ENCODE measurements at places on chromosomes 1 and 21. TPM values are rescaled to one million over a fixed set of nuclear protein-coding genes. Genes with fewer than 3 reads are reported as not detected.
A peak's percentile ranks its signal among the peaks of the same experiment; 100 is the strongest.

GRCh38 chr1:206039046-206039973 is 13.7 kb upstream of the RHEX start:
- DNase-seq, result no peak

GRCh38 chr1:32960342-32960741 is 4.3 kb downstream of the RNF19B start:
- DNase-seq, result no peak

- peak; percentile 92 for DNase-seq
Observed at GRCh38 chr1:206513312-206514111, 6.2 kb downstream of the RASSF5 start.

DNA sequence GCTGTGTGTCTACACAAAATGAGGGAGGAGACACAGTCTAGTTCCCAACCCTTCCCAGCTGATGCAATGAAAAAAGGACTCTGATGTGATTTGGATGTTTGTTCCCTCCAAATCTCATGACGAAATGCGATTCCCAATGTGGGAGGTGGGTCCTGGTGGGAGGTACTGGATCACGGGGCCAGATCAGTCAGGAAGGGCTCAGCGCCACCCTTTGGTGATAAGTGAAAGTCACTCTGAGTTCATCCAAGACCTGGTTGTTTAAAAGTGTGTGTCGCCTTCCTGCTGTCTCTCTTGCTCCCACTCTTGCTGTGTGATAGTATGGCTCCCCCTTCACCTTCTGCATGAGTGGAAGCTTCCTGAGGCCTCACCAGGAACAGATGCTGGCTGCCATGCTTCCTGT is 63.2 kb downstream of the GNG4 start:
- DNase-seq, result no peak

GRCh38 chr1:11661103-11661502 is 2.9 kb upstream of the FBXO6 start:
- no peak for DNase-seq

DNA sequence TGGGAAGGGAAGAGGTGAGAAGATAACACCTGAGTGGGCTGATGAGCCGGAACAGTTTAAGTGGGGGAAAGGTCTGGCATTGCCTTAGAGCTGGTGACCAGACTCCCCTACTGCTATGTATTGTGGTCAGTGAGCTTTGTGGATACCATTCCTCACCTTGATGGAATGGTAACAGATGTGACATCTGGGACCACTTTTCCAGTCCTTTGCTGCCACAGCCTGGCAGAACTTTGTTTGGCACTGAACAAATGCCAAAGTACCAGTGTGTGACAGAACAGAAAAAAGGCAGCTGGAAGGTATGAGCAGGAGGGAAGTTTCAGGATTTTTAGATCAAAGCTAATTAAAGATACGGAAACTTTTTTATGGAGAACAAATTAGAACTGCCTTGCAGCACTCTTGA is 6.2 kb downstream of the MED8 start:
- no peak for DNase-seq

GRCh38 chr1:212691561-212692071 is 8.0 kb downstream of the BATF3 start:
- no peak for DNase-seq

- no peak for DNase-seq
Observed at GRCh38 chr21:31675960-31676359, 16.5 kb downstream of the SOD1 start.

GRCh38 chr21:40254540-40255465 is 387.6 kb downstream of the PCP4 start:
- no peak for DNase-seq

GRCh38 chr1:189500778-189501177 is 976.9 kb downstream of the BRINP3 start:
- no peak for DNase-seq

GRCh38 chr1:211237579-211237978 is 21.6 kb upstream of the RCOR3 start:
- DNase-seq, result no peak

DNA sequence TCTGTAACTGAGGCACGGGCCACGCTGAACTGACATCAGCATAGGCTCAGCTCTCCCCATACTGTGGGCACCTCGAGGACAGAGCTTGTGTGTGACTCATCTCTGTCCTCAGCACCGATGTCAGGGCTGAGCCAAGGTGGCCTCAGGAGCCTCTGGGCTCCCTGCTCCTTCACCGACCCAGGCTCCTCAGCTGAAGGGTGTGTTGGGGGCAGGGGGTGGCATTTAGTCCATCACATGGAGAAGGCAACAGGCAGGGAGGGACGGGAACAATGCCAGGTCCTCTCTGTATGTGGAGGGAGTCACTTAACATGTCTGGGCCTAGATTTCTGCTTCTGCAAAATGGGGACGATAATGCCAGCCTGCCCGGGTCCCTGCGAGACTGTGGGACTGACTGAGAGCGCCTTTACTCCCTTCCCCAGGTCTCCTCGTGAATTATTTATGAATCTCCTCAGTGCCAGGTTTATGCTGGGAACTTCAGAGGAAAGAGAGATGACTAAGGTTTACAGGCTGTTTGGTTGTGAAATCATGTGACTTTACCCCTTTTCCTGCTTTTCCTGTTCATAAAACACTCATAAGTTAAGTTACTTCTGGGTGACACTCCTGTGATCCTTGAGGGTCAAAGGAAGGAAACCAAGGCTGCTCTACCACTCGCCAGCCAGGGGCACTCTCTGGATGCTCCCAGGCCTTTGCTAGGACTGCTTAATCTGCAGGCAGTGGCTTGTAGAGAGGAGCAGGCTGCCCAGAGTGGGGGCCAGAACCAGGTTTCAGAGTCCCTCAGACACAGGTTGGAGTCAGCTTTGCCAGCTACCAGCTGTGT is 16.2 kb downstream of the TTC39A start:
- DNase-seq, result no peak

DNA sequence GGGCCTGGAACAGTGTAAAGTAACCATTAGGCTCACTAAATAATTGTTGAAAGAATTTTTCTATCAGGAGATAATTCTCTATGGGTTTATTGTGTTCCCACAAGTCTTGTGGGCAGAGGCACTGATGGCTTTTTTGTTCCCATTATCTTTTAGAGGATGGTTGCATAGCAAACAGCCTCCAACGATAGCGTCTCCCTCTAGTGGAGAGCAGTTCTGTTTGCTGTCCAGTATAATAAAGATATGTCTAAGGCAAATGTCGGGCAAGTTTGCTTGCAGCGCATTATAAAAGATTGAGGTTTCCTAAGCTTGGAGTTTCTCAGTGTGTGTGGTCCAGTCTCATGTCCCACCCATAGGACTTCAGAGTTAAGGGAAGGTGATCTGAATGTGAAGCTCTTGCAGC is 1.3 kb upstream of the SLC6A17 start:
- DNase-seq, result no peak

GRCh38 chr1:62210960-62211359 is 16.3 kb downstream of the L1TD1 start:
- no peak for DNase-seq

- no peak for DNase-seq
Observed at GRCh38 chr1:229411434-229412055, 22.3 kb downstream of the ACTA1 start.

GRCh38 chr1:173504268-173504667 is 27.1 kb downstream of the PRDX6 start:
- no peak for DNase-seq

GRCh38 chr1:207058252-207058651 is 5.2 kb downstream of the PFKFB2 start:
- no peak for DNase-seq

DNA sequence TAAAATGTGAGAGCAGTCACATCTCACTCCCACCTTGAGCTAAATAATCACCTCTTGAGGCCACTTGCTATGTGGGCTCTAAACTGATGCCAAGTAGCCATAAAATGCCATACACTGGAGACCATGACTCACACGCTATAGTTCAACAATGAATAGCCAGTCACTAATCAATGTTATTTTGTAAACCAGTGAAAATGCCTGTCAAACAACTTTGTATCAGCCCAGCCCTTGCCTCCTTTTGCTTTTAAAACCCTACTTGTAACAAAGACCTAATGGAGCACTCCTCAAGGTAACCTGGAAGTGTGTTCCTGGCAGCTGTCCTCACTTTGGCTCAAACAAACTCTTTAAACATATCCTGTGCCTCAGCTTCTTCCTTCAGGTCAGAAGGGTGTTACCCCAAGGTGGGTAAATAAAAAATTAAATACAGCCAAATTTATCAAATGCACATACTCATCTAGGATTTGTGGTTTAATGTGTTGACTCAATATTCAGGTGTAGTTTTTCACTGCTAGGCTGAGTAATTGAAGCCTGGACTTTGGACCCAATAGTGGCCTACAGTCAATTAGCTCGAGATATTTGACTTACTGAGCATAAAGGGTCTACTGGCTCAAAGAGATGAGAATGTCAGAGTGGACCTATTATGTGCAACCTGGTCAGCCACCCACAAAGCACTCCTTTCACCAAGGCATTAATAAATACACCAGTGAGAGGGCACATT is 154.3 kb downstream of the COQ8A start:
- DNase-seq, result no peak

DNA sequence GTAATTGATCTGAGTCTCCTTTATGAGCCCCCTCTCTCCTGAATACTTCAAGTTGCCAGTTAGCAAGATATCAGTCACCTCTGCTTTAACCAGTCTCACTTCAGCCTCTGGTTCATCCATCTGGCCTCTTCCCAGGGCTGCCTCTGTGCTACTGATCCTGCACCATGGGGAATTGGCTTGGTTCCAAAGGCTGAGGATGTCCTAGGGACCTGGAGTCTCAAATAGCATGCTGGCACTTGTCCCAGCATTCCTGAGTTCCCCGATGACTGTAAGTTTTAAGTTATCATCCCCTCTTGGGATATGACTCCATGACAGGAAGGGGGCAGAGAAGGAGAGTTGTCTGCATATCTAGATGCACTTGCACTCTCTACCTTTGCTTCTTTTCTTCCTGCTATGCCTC is 252.0 kb downstream of the PTBP2 start:
- no peak for DNase-seq

DNA sequence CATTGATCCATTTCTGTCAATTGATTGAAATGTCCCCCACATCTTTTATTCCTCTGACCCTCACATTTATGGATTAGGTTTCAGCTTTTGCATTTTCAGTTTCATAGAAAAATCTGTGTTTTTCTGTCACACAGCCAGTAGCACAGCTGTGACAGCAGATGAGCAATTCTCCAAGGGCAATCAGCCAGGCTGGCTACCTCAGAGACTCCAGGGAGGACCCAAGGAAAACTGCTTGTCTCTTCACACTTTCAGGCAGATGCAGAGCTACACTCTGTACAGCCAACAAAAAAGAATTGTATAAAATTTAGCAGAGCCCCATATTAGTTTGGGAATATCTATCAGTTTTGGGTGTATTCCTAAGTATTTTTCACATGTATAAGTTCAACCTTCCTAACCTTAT is 257.2 kb downstream of the LRRC7 start:
- no peak for DNase-seq

- DNase-seq, result no peak
Observed at GRCh38 chr1:230308039-230308438, 118.1 kb downstream of the PGBD5 start.

- no peak for DNase-seq
Observed at GRCh38 chr1:6285336-6285735, 24.4 kb upstream of the GPR153 start.

GRCh38 chr1:109993885-109994284 is 9.3 kb downstream of the AHCYL1 start:
- no peak for DNase-seq

- no peak for DNase-seq
Observed at GRCh38 chr1:240031414-240031813, 60.3 kb upstream of the FMN2 start.

- DNase-seq, result no peak
Observed at GRCh38 chr1:3584915-3585314, 26.4 kb downstream of the MEGF6 start.

DNA sequence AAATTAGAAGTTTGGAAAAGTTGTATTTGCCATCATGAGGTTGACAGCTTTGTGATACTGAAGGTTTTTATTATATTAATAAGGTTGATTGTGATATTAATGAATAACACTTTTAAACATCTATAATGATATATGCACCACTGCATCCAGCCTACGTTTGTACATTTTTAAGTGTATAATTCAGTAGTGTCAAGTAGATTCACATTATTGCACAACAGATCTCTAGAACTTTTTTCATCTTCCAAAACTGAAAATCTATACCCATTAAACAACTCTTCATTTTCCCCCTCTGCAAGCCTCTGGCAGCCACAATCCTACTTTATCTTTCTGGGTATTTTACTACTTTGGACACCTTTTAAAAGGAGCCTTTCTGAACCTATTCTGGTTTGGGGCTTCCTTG is 37.2 kb upstream of the ZMYM4 start:
- DNase-seq, result no peak

GRCh38 chr1:176735201-176735600 is 272.2 kb downstream of the PAPPA2 start:
- DNase-seq, result no peak

DNA sequence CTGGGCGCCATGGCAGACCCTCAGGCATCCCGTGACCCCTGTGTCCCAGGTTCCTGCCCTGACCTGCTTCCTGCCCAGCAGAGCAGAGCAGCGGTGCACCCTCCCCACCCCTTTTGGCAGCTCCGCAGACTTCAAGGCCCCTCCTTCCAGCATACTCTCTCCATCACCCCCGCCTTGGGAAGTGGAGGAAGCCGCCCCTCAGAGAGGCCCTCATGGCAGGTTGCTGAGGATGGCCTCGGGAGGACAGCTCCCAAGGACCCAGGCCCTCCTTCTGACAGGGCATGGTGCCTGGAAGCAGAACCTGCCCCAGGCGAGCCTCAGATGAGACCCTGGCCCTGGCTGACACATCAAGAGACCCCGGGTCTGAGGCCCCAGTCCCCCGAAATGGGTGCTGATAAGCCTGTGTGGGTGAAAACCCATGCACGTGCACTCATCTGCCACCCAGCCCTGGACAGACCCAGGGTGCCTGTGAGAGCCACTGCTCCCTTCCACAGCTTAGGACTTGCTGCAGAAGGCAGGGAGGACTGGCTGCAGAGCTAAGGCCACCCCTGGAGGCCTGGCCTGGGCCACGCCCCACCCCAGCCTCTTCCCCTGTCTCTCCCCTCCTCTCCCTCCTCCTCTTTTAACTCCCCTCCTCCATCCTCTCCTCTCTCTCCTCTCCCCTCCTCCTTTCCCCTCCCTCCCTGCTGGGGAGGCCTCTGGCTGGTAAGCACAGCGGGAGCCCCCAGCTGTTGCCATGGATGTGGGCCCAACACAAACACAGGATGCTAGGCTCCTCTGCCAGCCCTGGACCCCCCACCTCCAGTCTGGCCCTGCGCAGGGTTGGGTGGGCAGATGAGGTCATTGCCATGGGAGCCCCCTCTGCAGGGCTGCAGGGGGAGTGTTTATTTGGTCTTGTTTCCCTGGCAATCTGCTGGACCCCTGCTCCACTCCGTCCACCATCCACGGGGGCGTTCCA is 33.7 kb downstream of the WNT9A start:
- no peak for DNase-seq

- no peak for DNase-seq
Observed at GRCh38 chr1:147292012-147292411, 49.5 kb downstream of the CHD1L start.

The ADAM30 gene
- not detected for total RNA-seq

The KDF1 gene
- 36.4 TPM for total RNA-seq

The MROH7 gene
- 2.1 TPM for total RNA-seq

The NEK2 gene
- total RNA-seq, result not detected

The LRRC3 gene
- 3.0 TPM for total RNA-seq

The GUK1 gene
- total RNA-seq, result 430 TPM

The CYP4A22 gene
- total RNA-seq, result 0.16 TPM

The DDAH1 gene
- total RNA-seq, result 8.3 TPM

The S100A11 gene
- 516 TPM for total RNA-seq

All from lower leg skin (tissue), 4 donors.